ENCODE measurements at places on chromosomes 16 and 17.

DNA sequence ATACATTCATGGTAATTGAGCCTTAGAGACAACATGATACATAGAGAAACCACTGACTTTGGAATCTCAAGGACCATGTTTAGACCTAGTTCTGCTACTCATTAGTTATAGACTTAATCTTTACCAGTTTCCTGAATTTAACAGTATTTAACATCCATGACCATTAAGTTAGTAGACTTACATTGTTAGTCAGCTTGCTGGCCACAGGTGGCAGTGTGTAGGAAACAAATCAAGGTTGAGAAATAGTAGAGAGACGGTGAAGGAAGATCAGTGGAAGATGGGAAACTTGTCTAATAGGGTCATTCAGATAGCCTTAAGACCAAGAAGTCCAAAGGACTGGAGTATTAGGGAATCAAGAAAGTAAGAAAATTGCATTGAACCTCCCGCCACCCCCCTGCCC is 31.0 kb downstream of the OMG start:
- peak; percentile 2 for DNase-seq

DNA sequence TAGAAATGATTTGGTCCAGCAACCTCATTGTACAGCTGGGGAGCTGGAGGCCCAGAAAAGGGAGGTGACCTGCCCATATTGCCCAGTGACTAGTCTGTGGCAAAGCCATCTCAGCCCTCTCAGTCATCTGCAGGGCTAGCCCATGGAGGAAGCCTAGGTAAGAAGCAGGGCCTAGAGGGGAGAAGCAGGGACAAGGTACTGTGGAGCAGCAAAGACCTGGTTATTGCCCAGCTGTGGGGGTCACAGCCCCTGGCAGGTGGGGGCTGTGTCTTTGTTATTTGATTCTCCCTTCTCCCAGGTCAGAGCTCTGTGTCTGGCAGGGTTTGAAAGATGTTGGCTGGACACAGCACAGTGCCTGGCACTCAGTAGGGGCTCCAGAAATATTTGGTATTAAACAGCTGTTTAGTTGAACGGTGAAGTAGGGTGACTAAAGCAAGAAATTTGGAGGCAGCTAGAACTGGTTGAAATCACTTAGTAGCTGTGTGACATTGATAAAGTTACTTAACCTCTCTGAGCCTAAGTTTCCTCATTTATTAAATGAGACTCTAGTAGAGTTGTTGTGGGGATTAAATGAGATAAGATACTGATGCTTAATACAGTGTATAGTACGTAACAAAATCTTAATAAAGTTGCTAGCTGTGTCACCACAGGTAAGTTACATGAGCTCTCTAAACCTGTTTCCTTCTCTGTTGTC is 17.3 kb downstream of the CCR7 start:
- no peak for DNase-seq

DNA sequence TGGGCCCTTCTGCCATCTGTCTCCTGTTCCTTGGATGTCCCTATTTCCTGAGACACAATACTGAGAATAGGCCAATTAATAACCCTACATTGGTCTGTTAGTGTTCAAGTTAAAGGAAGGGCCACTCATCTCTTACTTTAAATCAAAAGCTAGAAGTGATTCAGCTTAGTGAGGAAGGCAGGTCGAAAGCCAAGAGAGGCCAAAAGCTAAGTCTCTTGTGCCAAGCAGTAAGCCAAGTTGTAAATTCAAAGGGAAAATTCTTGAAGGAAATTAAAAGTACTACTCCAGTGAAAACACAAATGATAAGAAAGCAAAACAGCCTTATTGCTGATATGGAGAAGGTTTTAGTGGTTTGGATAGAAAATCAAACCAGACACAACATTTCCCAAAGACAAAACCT is 28.8 kb downstream of the ANKFN1 start:
- no peak for DNase-seq

DNA sequence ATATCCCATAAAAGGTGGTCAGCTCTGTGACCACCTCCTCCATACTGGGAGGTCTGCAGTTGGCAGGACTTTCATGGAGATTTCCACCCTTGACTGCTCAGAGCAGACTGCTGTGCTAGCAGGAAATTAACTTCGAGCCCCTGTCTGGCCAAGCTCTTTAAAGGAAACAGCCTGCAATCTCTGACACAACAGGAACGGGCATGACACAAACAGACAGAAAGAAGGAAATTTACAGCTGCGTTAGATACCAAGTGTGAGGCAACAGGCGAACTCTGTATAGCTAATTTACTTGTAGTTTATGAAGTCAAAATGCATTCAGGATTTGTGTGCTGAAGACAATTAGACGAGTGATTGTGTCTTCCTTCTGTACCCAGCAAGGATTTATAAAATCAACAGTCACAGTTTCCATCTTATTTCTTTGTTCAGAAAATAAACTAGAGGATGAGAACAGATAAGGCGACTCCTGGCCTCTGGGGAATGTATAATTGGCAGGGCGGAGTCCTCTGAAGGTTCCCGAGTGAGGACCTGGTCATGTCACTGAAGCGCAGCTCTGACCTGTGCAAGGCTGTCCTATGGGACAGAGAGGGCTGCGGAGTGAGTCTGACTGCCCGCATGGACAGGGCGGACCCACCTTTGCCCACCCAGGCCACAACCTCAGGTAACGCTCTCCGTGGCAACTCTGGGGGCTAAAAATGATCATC is 16.1 kb downstream of the WIPI1 start:
- no peak for DNase-seq

DNA sequence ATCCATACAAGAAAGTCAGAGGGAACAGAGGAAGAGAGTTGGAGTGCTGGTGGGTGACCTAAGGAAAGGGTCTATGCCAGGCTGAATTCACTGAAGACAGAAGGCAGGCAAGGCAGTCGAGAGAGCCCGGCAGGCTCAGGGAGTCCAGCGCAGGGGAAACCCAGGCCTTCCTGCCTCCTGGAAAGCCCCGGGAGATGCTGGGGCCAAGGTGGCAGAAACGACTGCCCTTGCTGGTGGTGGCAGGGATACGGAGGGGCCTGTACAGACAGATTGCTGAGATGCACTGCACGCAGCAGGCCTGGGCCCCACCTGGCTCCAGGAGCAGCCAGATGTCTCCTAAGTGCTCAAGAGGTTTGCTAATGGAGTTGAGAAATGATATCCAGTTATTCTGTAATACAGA is 59.8 kb downstream of the GTF3C1 start:
- DNase-seq, result no peak

DNA sequence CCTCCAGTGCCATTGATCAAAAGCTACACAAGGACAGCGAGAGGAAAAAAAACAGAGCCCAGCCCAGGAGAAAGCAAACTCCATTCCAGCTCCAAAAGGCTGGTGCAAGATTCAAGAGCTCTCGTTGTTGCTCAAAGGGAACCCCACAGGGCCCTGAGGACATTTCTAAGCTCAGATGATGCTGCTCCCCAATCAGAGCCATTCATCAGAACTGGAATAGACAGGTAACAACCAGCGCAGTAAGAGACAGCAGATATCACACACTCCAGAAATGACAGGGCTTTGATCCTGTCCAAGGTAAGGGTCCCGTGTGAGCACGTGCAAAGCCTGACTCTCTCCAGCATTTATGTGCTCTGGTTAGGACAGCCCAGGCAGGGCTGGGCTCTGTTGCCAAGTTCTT is 20.1 kb downstream of the PMP22 start:
- DNase-seq, result no peak

DNA sequence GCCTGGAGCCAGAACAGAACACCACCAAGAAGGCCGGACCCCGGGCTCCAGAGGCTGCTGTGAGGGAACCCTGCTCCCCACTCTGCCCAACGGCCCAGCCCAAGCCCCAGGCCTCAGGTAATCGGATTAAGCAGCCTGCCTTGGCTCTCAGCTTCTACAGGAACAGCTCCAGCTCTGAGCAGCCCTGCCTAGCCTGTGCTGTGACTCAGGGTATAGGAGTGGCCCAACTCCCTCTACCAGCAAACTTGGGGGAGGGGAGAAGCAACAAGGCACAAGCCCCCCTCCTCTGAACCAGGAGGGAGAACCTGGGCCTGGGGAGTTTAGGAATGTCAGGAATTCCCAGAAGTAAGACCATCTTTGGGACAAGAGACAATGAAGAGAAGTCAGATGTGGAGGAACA is 849 bp upstream of the SOX15 start:
- DNase-seq, result peak; percentile 41

Data from DMS53 (cell line).